WTC11 (cell line): ENCODE measurements at places on chromosomes 3 and 15.

GRCh38 chr3:43587303-43587702, 34.5 kb downstream of the ANO10 start:
- no peak for DNase-seq

- DNase-seq = no peak
Observed at GRCh38 chr15:34472947-34473346, 35.3 kb upstream of the GOLGA8A start.

- peak; percentile 62 for DNase-seq
Observed at GRCh38 chr3:196569003-196569516, 600 bp downstream of the FBXO45 start.

- DNase-seq = no peak
Observed at GRCh38 chr15:91553196-91553854, 300.2 kb upstream of the SLCO3A1 start.

GRCh38 chr15:92095693-92096092, 242.2 kb downstream of the SLCO3A1 start:
- DNase-seq = no peak

- no peak for DNase-seq
Observed at GRCh38 chr3:178085817-178086123, 450.5 kb upstream of the KCNMB2 start.

- DNase-seq = no peak
Observed at GRCh38 chr3:171526146-171526545, 65.9 kb upstream of the TNIK start.

GRCh38 chr3:140529096-140529495, 148.8 kb upstream of the TRIM42 start:
- DNase-seq = no peak

DNA sequence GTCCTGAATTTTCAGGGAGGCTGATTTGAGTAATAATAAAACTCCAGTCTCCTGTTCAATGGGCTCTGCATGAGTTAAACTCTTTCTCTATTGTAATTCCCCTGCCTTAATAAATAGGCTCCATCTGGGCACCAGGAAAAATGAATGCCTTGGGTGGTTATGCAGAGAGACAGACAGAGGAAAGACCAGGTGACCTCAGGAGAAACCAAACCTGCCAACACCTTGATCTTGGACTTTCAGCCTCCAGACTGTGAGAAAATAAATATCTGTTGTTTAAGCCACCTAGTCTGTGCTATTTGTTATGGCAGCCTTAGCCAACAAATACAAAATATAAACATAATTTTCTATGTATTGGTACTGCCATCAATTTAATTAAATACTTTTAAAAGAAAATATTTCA, 64.8 kb upstream of the RAP2B start:
- no peak for DNase-seq

GRCh38 chr3:54882129-54882833, 45.6 kb downstream of the LRTM1 start:
- no peak for DNase-seq

GRCh38 chr3:64824394-64824909, 136.7 kb upstream of the ADAMTS9 start:
- DNase-seq = no peak

DNA sequence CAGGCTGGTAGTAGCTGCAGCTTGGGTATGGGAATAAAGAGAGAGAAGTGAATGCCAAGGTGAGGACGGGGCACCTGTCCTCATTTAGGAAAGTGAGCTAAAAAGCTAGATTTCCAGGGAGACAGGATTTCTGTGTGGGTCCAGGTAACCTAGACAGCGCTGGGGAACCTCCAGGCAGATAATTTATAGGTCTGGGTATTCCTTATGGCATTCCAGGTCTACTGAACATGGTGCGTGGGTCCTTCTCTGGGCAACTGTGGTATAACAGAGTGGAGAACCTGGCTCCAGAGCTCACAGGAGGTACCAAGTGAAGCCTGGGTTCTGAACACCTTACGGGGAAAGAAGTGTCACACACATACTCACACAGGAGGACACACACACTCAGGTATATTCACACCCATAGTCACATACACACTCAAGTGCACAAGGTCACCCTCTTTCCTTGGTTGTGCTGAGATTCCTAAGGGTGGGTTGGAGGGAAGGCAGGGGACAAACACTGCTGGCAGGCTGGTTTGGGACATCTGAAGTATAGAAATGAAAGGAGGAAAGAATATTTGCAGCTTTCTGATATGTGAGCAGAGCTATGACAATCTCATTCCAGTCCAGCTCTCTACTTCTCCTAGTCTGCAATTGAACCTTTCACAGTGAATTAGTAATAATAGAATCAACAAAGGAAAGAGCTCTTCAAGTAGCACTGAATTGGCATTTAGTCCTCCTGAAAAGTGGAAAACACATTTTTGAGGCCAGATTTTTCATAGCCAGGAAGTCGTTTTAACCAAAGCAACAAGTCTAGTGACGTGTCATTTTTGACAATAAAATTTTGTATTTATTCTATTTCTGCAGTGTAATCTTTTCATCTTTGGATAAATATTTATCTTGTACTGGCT, 37.4 kb upstream of the ITGA11 start:
- no peak for DNase-seq

DNA sequence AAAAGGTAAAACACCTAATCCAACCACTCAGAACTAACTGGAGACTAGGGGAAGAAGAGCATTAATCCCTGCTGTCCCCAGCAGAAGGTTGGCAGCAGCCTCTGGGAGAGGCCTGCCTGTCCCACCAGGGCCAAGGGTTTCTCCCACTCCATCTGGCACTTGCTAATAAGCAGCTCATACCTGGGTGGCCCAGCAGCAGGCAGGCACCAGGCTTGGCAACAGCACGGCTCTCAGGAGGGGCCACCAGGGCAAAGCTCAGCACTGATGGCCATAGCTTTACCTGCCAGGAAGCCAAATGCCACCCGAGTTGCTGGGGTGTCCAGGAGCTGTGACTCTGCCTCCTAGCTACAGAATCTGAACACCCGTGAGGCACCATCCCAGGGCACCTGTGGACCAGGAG, 58.3 kb downstream of the BOC start:
- no peak for DNase-seq

- DNase-seq = no peak
Observed at GRCh38 chr3:177692304-177692975, 495.2 kb upstream of the TBL1XR1 start.

DNA sequence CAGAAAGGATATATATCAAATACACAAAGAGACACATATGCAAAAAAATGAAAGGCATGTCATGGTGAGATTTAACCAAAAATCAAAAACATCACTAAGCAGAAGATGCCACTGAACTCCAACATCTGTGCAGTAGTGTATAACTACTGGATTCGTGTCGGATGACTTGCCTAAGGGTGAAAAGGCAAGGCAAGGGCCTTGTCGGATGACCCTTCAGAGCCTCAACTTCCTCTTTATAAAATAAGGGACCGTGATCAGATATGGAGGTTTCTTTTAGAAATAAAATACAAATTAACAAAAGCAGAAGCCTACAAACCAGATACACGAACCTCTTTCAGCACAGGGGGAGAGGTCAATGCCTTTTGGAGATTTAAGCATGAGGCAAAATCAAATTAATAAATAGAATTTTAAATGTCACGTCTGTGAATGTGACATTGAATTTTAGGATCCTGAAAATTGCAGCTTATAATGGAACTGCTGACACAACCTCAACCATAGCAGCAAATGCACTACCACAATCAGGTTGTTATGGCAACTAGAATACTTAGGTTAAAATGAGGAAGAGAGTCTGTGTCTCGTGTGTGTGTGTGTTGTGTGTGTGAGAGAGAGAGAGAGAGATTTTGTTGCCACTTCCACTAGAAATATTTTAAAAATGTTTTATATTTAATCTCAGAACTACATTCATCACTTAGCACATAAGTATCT, 8.3 kb upstream of the CHRM5 start:
- no peak for DNase-seq

DNA sequence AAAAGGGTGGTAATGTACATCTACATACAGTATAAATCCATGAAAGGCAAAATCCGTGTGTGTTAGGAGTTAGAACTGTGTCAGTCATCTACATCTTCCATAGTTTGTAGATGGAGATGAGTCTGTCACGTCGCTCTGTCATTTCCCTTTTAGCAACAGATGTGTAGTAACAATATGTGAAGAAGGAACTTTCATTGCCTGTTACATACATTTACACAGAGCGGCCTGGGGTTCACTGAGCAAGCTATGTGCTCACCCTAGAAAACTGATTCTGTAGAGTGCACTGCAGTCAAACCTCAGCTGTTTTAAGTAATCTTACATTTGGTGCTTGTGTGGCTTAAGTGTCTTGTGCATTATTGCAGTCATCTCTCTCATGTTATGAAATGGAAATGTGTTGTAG, 41.6 kb upstream of the AP3B2 start:
- DNase-seq = no peak

DNA sequence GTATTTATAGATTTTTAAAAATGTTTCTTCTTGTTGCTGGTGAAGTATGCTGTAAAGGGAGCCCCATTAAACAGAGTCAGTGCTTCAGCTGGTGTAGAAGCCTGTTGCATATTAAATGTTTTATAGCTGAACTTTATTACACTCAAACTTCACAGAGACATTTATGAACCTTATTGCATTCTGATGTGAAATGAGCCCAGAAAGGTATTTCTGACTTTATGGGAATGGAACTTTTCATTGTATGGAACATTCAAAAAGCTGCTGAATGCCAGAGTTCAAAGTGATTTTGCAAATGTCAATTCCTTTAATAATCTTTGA, 329.3 kb upstream of the RASGRP1 start:
- DNase-seq = no peak

GRCh38 chr3:183439515-183439914, 11.1 kb upstream of the MCF2L2 start:
- DNase-seq = no peak

DNA sequence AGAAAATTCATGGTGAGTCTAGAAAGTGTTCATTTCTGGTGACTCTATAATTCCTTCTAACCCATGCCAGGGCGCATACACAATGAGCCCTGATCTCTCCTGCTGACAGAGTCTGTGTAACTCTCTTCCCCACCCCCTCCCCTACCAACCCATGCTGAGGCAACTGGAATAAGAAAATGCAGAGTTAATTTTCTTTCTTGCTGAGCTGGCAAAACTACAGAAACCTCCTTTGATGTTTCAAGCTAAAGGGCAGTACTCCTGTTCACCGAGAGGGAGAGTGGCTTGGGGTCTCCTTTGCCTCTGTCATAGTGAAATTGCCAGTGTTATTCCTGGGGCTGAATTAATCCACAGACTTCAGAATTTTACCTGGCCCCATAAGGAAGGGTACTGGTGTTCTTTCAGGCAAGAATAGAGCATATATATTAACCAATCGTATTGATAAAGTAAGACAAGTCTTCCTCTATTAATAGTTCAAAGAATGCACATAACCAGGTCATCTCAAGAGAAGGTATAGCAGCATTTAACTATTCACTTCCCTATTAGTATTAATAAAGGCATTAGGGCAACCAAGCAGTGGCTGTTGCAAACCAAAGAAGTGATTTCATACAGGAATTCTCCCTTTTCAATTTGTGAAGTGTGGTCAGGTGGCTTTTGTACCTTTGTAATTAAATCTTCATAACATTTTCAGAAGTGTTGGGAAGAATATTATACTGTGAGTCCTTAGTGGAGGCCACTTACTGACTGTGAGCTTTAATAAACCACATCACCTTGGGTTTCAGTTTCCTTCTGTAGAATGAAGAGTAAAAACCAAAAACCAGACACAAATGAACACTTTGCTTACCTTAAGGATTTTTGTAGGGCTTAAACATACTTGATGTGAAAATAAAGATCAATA, 4.1 kb downstream of the GAP43 start:
- DNase-seq = no peak

- no peak for DNase-seq
Observed at GRCh38 chr3:148036331-148036876, 627.2 kb downstream of the ZIC1 start.

DNA sequence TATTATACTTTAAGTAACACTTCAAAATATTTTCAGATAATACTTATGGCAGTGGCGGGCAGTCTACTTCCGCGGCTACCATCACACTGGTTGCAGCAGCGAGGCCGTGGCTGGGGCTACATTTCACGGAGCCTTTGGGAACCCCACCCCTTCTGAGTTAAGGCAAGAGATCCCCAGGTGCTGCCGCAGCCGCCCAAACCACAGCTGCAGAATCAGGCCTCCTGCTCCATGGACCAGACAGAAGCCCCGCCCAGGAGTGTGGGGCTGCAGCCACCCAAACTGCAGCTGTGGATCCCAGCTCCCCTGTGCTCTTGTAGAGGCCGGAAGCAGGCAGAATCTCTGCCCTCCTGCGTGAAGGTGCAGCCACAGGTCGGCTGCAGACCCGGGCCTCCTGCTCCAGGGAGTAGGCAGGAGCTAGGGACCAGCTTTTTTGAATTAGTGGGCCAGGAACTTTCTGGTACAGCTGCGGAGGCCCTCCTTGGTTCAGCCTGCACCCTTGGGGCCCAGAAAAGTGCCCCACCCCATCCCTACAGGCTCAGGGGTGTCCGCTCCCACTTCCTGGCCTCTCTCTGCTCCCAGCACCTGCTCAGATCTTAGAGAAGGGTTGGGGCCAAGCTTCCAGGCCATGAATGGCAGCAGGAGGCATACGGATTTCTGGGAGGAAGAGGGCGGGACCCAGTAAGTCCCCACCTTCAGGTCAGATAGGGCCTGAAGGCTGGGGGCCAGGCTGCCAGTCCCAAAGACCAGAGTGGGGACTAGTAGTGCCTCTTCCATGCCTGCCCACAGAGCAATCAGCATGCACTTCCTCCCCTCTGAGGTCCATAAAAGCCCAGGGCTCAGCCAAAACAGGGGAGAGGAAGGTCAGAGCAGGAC, 1188.8 kb upstream of the CADM2 start:
- DNase-seq = no peak

DNA sequence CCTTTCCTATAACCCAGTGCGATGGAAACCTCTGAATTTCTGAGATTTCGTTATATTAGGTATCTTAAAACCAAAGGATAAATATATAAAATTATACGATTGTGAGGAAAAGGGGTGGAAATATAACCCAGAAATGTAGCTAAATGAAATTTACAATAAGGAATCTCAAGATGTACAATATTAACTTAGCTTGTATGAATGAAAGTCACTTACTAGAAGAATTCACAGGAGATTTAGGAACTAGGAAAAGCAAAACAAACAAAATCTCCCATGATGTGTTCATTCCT, 159.2 kb downstream of the USP13 start:
- no peak for DNase-seq

- no peak for DNase-seq
Observed at GRCh38 chr3:61414456-61414855, 146.9 kb upstream of the PTPRG start.

GRCh38 chr3:117610156-117610555, 900.6 kb downstream of the TUSC7 start:
- no peak for DNase-seq

DNA sequence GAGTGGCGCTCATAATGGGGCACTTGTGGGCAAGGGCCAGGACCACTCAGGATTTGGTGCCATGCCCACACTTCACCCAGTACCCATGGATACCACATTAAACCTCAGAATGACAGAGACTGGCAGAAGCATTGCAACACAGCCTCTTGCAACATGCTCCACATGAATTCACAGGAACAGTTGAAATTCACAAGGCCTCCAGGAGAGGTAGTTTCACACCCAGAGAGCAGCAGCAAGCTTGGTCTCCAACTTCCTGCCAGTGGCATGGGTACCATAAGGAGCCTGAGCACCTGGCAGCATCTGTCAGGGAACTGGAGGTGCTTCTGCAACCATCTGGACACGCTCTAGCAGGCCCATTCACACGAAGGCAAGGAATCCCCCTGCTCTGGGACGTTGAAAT, 101.0 kb downstream of the OSBPL10 start:
- no peak for DNase-seq

GRCh38 chr3:32868719-32869512, 51.1 kb downstream of the TRIM71 start:
- DNase-seq = no peak
